ENCODE measurements at places on chromosomes 6 and 20. TPM values are rescaled to one million over a fixed set of nuclear protein-coding genes. Genes with fewer than 3 reads are reported as not detected.
A peak's percentile ranks its signal among the peaks of the same experiment; 100 is the strongest.

DNA sequence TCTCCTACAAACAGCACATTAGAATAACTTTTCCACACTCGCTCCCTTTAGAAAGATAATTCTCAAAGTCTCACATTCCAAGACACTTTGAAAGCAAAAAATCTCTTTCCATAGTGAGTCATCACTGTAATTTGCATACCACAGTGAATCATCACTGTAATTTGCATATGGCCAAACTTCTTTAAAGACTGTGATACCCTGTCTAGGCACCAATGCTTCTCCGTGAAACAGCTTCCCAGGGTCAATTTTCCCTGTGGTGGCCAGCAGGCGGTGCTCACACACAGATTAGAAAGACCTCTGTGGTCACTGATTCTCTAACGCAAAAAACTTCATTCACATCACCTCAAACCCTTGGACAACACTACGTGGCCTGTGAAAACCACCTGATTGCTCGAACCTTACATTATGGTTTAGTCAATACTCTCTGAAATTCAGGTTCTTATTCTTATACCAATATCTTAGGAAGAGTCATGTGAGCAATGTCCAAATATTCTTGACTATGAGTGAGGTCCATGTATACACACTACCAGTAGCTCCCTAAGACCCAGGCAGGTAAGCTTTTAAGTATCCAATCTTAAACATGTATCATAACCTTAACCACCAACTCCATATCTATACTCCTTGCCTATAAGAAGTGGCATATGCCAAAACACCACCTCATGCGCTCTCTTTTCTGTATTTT, 78.5 kb upstream of the PHACTR1 start:
- DNase-seq = no peak

GRCh38 chr20:8218861-8219260, 86.8 kb downstream of the PLCB1 start:
- DNase-seq = no peak

DNA sequence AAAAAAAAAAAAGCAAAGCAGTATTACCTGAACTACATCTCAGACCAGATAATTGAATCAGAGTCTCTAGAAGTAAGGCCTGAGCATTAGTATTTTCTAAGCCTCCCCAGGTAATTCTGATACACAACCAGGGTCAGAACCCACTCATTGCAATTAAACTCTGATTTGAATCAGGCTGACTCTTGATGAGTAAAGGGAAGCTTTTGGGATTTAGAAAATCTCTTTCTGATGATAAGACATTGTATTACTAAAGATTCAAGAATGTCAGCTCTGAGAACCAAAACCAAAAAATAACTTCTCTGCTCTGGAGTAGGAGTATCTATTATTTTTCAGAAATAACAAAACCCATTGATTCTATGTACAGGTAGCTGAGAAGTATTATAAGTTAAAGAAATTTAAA, 100.1 kb upstream of the COL21A1 start:
- no peak for DNase-seq

- DNase-seq = no peak
Observed at GRCh38 chr6:111909238-111909637, 36.0 kb upstream of the FYN start.

DNA sequence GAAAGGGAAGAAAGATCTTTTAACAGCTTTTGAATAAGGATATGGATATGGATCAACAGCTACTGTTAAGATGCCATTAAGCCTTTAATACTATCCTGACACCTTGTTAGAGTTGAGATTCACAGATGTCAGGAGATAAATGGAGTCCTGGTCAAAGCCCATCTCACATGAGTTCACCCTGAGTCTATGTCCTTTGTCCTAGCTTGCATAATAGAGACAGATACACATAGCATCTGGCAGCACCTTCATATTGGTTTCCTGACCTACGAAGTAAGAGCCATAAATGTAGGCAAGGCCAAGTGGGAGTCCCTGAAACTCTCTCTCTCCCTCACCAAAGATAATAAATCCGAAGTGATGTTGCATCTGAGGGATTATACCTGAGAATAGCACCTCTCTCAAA, 79.1 kb upstream of the F13A1 start:
- DNase-seq = no peak

DNA sequence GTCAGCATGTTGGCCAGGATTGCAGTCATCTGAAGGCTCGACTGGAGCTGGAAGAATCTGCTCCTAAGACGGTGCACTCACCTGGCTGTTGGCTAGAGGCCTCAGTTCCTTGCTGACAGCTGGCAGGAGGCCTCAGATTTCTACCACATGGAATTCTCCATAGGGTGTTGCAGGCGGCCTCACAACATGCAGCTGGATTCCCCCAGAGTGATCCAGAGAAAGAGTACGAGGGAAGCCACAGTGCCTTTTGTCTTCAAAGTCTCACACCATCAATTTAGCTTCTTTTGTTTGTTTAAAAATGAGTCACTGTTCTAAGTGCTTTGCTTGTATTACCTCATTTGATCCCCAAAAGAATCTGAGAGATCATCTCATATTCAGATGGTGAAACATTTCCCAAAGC, 65.5 kb upstream of the FYN start:
- DNase-seq = no peak

DNA sequence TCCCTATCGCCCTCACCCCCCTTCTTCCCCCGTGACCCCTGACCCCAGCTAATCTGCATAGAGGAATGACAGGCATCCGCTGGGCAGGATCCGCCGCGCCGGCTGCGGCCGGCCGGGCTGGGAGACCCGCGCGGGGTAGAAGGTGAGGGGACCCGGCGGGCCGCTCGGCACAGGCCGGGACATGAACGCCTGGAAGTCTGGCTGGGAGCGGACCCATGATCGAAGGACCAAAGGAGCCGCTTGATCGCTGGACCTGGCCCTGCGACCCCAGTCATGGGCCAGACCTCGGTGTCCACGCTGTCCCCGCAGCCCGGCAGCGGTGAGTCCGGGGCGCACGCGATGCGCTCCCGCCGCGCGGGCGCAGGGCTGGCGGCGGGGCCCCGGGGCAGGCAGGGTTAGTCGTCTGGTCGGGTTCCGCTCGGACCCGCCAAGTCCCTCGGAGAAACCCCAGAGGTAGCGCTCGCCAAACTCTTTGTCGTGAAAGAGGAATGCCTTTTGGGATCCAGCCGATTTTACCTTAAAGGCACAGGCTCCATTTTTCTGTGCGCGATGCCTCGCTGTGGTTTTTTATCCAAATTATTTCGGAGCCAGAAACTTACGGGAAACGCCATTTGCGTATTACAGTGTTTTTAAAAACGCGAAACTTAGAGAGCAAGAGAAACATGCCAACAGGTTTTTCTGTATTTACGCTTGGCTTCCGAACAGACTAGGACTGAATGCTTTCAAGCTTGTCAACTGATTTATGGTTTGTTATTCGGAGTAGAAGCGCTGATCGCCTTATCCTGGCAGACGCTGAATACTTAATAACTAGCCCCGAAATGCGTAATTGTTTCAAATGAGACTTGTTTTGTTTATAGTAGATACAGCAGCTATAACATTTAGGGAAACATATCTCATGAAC, at the start of gene PHACTR2:
Gene PHACTR2, plus strand, starts transcription at position 75 of the 901 bp plus-strand sequence. Its CDS starts 199 bp downstream, at position 274.
- peak; percentile 93 for DNase-seq

DNA sequence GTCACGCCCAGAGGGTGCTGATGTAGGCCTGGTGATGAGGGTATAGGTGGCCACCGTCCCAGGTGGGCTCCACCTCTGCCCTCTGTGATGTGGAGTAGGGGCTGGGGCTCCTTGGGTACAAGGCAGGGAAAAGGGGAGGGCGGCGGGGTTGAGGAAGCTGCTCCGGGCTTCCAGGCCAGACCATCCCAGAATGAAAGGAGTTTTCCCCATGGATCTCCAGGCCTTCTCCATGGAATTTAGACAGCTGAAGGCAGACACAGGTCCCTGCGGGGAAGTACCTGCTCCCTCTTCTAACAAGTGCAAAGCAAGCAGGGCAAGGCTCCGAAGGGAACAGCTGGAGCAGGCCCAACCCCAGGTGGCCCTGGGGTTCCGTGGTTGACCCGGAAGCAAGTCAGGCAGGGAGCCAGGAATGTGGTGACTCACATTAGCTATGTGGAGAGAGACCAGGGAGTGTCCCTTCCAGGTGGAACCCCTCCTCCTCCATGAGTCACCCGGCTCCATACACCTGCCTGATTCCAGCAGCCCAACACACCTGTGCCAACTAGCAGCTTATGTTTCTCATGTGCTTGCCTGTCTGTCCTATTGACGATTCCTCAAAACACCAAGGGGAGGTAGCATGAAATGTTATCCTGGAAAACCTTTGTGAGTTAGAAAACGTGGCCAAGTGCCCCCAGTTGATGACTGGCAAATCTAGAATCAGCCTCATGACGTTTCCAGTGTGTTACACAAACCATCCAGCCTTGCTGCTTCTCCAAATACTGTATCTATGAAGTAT, 59.7 kb upstream of the SNX9 start:
- no peak for DNase-seq

GRCh38 chr6:134739299-134740026, 210.4 kb downstream of the ALDH8A1 start:
- no peak for DNase-seq

DNA sequence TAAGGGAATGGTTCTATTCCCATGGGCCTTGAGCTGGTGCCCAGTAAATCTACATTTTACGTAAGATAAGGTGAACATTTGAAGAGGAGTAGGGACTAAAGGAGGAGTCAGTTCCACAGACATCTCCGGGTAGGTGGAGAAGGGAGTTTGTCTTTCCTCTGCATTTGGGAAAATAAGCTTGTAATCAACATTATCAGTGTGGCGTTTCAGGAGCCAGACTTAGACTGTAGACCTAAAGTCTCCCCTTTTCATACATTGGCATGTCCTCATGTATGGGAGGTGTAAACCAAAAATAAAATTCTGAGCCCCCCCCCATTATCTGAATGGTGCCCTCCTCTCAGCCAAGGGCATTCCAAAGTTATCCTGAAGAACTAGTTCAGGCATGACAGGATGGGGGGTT, 40.2 kb downstream of the NINL start:
- DNase-seq = no peak

GRCh38 chr6:167787896-167788562, 38.7 kb upstream of the AFDN start:
- DNase-seq = no peak

GRCh38 chr6:31308050-31308844, 36.4 kb upstream of the HLA-C start:
- no peak for DNase-seq

DNA sequence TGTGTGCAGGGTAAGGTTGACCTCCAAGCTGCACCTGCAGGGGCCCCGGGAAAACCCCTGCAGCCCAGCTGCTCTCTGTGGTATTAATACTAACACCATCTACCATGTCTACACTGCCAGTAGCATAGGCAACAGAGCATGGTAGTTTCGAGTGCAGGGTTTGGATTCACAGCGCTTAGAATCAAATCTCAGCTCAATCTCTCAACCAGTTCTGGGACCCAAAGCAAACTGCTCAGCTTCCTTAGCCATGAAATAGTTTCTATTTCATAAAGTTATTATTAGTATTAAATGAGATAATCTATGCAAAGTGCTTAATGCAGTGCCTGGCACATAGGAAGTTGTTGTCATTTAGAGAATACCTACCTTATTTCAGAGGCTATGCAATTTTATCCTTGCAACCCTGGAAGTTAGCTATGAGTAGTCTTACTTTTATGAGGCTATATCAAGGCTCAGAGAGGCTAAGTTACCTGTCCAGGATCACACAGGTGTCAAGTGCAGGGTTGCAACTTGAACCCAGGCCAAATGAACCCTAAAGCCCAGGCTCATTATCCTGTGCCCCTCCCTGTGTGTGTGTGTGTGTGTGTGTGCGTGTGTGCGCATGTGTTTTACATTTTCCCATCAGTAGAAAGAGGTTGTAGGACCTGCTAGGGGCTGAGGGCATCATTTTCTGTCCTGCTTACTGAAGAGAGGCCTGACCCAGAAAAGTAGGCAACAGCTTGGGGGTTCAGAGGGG, 27.6 kb upstream of the MRPS18A start:
- DNase-seq = no peak

GRCh38 chr6:155374681-155375080, 60.4 kb upstream of the TFB1M start:
- DNase-seq = no peak

DNA sequence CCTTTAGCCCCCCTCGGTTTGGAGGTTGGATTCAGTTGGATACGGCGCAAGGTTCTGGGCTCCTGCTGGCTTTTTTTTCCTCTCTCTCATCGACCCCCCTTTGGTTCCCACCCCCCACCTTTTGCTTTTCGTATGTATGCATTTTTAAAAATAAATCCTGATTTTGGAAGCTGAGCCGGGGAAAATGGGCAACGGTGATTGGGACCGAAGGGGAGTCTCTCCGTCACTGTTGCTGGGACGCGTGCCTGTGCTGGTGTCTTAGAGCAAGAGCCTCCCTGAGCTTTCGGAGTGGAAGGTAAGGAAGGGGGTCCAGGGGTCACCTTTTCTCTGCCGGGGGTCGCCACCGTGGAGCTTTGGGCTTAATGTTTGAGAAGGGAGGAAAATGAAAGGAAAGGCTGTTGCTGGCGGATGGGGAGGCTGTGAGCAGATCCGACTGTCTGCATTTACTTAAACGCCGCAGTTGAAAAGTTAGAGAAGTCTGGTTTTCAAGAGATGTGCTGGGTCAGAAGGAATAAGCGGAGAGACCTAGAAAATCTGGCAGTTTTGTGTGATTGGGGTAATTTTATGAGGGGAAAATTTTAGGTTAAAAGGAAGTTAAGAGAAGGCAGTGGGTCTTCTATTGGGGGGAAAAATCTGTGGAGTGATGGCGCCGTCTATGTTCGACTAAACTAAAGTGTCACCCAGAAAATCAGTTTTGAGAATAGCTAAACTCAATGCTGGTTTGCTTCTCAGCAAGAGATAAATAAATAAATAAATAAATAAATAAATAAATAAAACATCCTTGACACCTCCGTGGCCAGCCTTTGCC, 828 bp downstream of the ADGRB3 start:
- DNase-seq = no peak

- DNase-seq = no peak
Observed at GRCh38 chr6:1322696-1323219, 10.9 kb downstream of the FOXQ1 start.

GRCh38 chr6:130913120-130913519, 85.9 kb downstream of the SMLR1 start:
- no peak for DNase-seq

- peak; percentile 86 for DNase-seq
Observed at GRCh38 chr6:39610221-39610620, 115.0 kb downstream of the KIF6 start.

GRCh38 chr6:149933461-149933860, 8.4 kb upstream of the ULBP2 start:
- no peak for DNase-seq

- DNase-seq = no peak
Observed at GRCh38 chr6:29295181-29295585, 6.3 kb upstream of the OR14J1 start.

DNA sequence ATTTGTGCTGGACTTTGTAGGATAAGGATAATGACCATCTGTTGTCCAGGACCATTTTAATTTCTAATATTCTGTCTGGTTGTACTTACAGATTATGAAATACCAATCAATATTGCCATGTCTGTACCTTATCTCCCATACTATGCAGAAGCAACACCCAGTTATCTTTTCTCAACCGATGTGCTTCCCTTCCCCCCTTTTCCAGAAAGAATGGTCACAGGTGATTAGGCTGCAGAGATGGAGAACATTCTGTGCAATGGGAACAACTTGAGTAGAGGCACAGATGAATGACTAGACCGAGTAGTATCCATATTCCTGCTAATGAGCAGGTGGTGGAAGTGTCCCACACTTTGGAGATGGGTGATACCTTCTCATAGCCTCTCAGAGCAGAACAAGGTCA, 10.5 kb downstream of the RALY start:
- no peak for DNase-seq

Gene HTR1E
- polyA plus RNA-seq = not detected

Gene ATP5F1E
- 156 TPM for polyA plus RNA-seq

Gene MUCL3
- not detected for polyA plus RNA-seq

Gene DDR1
- 65.4 TPM for polyA plus RNA-seq

Gene SLC12A5
- 0.52 TPM for polyA plus RNA-seq

Gene ADGRF1
- not detected for polyA plus RNA-seq

Gene BNIP5
- polyA plus RNA-seq = 0.09 TPM
